Heart left ventricle (tissue), 16 donors: ENCODE measurements at places on chromosomes 12 and 14. TPM values are rescaled to one million over a fixed set of nuclear protein-coding genes. Genes with fewer than 3 reads are reported as not detected.

- DNase-seq: no peak
Measured at GRCh38 chr14:92902726-92903125, 20.2 kb upstream of the CHGA start.

- no peak for DNase-seq
Measured at GRCh38 chr14:68922201-68922621, 56.9 kb downstream of the ACTN1 start.

Gene GRIN2B
- total RNA-seq: 0.11 TPM

GRCh38 chr12:12624498-12624992 lies 12.9 kb downstream of the CREBL2 start:
- DNase-seq: no peak

DNA sequence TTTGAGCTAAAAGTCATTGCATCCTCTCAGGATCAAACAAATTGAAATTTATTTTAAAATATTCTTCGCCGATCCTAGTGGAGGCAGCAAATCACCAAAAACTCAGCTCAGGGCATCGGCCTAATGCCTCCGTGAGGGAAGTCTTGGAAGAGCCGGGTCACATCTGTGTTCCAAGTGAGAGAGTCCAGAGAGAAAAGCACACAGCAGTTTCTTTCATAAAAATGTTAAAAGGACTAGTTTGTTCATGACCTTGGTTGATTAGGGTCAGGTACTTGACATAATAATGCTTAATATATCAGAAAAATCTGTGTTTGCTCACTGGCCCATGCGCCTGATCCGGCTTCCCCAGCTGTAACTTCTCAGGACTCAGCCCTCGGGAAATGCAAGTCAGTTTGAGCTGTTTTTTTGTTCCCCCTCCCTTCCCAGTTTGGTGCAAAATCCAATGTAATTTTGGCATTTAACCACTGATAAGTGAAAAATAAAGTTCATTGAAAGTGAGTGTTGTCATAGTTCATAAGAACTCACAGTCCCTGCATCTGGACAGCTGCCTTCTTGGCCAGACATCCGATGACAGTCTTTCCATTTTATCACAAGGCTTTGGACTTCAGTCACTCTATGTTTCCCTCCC lies 161.7 kb downstream of the CAND1 start:
- peak; percentile 59 for DNase-seq

- DNase-seq: no peak
Measured at GRCh38 chr12:109664402-109664801, 49.2 kb upstream of the FAM222A start.

Gene TIMELESS
- total RNA-seq: 2.4 TPM

GRCh38 chr14:89728964-89729363 lies 225.6 kb downstream of the EFCAB11 start:
- DNase-seq: no peak

DNA sequence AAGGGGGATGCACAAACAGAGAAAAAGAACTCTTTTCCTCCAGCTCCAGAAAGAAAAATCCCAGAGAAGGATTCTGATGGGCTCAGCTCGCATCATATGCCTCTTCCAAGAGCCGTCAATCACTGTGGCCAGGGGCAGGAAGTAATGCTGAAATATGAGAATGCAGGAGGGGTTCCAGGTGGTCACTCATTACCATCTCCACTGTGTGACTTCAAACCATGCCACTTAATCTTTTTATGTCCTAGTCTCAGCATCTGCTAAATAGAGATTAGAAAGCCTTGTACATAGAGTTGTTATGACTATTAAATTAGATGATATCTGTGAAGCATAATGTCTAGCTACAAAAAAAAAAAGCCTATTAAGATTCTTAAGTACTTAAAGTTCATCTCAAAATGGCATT lies 65.6 kb upstream of the FICD start:
- DNase-seq: no peak

GRCh38 chr12:132766380-132767085 lies 4.9 kb upstream of the ANKLE2 start:
- peak; percentile 88 for DNase-seq

- DNase-seq: no peak
Measured at GRCh38 chr12:106585521-106586277, 2.9 kb downstream of the RFX4 start.

- no peak for DNase-seq
Measured at GRCh38 chr12:91127306-91127705, 16.0 kb upstream of the LUM start.

- DNase-seq: no peak
Measured at GRCh38 chr12:70652451-70652850, 15.2 kb upstream of the PTPRB start.

GRCh38 chr12:11545484-11546330 lies 103.8 kb upstream of the ETV6 start:
- DNase-seq: no peak

- DNase-seq: no peak
Measured at GRCh38 chr14:74148705-74149104, 63.9 kb downstream of the LIN52 start.

Gene COX8C
- total RNA-seq: 0.72 TPM

DNA sequence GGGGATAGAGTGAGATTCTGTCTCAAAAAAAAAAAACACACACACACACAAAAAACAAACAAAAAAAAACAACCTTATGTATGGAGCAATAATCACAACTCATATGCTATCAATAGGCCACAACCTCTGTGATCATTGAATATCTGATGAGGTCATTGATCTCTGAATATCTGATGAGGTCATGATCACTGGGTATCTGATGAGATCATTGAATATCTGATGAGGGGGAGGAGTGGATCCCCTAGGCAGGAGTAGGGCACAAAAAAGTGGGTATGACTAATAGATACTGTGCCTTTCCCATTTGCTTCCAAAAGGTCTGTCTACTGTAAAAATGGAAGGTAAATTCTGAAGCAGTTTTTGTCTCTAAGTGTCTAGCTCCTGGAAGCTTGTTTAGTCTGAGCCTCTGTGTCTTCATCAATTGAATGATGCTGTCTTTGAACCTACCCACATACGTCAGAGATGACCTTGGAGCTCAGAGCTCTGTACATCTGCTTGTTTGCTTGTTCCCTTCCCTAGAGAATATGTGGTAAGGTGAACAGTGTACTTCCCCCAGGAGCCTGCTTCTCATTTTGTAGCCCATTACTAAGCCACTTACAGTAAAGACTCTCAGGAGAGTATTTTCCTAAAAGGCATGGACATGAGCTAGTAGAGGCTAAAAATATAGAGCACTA lies 13.6 kb downstream of the PAH start:
- no peak for DNase-seq
